ENCODE measurements at places on chromosomes 5 and 9. TPM values are rescaled to one million over a fixed set of nuclear protein-coding genes. Genes with fewer than 3 reads are reported as not detected.

Gene PCDHB5
- polyA plus RNA-seq = 4.1 TPM

DNA sequence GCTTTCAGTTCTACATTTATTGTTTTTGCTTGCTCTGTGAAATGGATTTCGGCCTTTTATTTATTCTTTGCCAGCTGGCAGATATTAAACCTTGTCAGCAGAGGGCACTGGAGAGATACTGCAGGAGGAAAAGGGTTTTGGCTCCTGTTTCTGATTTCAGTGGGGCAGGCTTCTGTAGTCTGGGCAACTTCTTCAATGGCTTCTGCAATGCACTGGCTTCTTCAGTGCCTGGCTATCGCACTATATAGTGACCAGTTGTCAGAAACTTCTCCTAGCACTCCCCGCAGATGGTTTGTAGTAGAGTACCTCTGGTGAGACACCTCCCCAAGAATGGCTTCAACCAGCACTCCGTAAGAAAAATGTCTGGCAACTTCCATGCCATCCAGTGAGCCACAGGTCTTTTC is 3.2 kb upstream of the NFX1 start:
- DNase-seq = peak; percentile 48

DNA sequence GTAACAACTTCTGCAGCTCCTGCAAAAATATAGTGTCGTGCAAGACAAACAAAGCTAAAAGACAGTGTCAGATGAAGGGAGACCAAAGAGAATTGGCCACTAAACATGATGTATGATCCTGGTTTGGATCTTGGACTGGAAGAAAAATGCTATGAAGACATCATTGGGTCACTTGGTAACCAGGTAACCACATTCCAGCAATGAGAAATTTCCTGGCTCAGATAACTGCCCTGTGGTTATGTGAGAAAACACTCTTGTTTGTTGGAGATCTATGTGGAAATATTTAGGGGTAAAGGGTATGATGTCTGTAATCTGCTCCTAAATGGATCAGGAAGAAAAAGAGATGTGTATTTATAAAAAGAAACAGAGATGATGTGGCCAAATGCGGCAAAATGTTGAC is 45.5 kb upstream of the ANKRD33B start:
- DNase-seq = no peak

GRCh38 chr5:13601112-13601511 is 343.4 kb downstream of the DNAH5 start:
- DNase-seq = no peak

DNA sequence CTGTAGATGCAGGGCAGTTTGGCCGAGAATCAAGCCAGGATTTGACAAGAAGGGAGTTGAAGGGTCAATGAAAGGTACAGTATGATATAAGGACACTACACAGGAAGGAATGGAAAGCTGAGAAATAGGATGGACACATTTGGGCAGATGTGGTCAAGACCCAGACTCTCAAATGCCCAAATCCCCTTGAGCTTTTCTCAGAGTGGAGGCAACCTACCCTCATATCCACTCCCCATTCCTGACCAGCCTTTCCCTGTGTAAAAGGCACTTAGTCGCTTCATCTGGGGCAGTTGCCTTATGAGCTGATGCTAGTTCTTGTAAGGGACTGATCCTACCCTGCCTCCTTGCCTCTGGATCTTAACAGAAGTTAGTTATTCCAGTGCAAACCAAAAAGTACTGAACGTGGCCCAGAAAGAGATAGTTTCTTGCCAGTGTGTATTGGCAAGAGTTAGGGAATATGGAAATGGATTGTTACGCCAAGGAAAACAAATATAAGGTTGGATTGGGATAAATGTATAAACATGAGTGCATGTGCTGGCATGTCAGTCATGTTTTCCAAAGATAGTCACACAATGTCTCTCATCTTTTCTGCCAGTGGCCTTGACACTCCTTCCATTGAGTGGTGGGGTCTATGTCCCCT is 4.1 kb upstream of the MCCC2 start:
- no peak for DNase-seq

GRCh38 chr5:66551945-66552344 is 44.2 kb upstream of the MAST4 start:
- no peak for DNase-seq

- no peak for DNase-seq
These were observed 63.4 kb downstream of the RAPGEF1 start for GRCh38 chr9:131676431-131676972.

All from muscle of arm (tissue), 14 donors.